ENCODE measurements at places on chromosomes 1 and 21. TPM values are rescaled to one million over a fixed set of nuclear protein-coding genes. Genes with fewer than 3 reads are reported as not detected.

GRCh38 chr1:153394391-153394790 is 3.5 kb upstream of the S100A8 start:
- no peak for DNase-seq

DNA sequence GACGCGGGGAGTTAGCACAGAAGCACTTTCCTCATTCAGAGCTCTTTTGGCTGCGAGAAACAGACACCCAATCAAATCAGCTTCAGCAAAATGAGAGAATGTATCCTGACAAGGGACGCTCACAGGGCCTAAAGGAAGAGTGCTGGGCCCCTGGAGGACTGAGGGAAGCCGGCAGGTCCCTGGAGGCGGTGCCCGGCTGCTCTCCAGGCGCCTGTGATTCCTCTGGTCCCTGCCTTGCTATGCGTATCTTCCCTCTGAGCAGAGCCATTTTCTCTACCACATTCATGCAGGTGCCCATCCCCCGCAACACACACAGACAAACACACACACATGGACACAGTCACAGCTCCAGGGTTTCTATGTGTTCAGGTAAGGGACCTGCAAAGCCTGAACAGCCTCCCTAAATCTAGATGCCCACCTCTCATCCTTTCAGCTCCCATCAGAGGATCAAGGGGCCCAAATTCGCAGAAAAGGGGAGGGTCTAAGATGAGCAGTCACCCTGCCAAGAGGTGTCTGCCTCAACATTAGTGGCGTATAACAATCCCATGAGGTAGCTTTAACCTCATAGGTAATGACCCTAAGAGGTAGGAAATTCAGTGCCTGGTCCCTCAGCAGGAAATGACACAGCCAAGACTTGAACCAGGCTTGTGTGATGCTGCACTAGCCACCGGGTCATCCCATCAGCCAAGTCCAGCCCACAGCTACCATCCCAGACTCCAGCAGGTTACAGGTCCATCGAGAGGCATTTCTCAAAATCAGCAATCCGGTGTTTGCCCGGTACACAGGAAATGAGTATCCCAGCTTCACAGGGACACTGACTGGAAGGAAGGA is 29.0 kb downstream of the PTAFR start:
- DNase-seq, result no peak

- DNase-seq, result no peak
Measured at GRCh38 chr21:16840538-16840937, 672.3 kb upstream of the CXADR start.

GRCh38 chr1:27931184-27931583 is 3.6 kb upstream of the SMPDL3B start:
- no peak for DNase-seq

DNA sequence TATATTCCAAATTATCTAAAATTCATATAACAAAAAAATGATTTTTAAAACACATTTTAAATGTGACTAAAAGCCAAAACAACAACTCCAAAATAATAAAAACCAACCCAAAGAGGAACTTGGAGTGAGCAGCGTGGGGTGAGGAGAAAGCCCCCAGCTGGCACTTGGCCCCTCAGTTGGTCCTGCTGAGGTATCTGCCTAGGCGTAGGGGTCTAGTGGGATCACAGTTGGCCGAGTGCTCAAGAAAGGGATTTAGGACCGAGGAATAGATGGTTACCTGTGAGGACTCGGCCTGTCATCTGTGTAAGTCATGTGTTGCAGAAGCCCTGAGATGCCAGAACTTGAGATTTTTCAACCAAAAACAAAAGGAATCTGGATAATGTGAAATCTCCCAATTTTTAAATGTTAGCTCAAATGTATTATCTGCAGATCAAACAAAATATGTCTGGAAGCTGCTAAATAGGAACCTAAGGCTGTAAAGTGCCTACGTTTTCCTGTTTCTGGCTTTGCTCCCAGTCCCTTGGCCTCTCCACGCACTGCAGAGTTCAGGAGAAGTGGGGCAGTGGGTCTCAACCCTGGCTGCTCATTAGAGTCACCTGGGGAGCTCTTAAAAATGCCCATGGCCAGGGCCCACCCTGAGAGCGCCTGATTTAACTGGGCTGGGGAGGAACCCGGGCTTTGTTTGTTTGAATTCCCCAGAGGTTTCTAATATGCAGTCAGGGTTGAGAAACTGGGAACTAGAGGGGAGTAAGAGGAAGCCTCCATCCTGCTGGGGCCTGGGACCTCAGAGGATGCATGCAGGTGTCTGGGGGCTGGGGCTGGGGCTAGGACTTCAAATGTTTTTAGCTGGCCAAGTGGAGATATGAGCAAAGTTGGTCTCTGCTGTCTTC is 38.5 kb upstream of the LDLRAP1 start:
- DNase-seq, result no peak

GRCh38 chr1:2481885-2482284 is 5.8 kb downstream of the PLCH2 start:
- no peak for DNase-seq

- no peak for DNase-seq
Measured at GRCh38 chr1:233905416-233906051, 1.1 kb downstream of the SLC35F3 start.

DNA sequence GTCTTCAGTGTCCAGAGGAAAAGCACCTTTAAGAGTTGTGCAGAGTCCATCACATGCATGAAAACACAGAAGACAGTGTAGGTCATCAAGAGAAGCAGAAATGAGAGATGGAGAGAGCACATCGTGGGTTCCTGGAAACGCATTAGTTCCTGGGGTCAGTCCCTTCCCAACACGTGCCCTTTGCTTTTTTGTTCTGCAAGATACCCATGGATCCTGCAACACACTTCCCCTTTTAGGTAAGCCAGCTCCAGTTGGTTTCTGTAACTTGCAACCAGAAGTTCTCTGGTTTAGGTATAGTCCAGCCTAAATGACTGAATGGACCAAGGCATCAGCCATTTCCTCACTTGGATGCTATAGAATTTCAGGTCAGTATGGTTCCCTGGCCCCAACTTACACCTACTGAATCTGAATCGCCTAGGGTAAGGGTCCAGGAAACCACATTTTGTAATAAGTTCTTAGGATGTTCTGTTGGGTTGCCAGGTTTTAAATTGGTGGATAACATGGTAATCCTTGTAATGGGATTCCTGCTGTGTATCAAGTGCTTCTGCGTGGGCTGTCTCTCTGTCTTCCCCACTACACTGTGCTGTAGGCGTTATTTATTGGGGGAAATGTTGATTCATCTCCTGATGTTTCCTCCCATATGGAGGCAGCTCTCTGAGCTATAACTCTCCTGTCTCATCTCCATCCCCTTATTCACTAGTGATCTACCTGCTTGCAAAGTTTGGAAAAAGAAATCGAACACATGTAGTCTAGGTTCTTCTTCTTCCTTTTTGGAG is 230.6 kb downstream of the TNR start:
- DNase-seq, result peak; percentile 21

GRCh38 chr1:109882288-109883245 is 28.1 kb upstream of the CSF1 start:
- DNase-seq, result no peak

The LCE1A gene
- not detected for total RNA-seq

- DNase-seq, result no peak
Measured at GRCh38 chr1:234715252-234716014, 105.5 kb upstream of the IRF2BP2 start.

- no peak for DNase-seq
Measured at GRCh38 chr1:63792152-63792551, 18.3 kb downstream of the ROR1 start.

The FMO5 gene
- total RNA-seq, result 1.1 TPM

The CD164L2 gene
- not detected for total RNA-seq

GRCh38 chr1:27704958-27705357 is 20.8 kb upstream of the FAM76A start:
- no peak for DNase-seq

The EXOSC10 gene
- 32.0 TPM for total RNA-seq

GRCh38 chr1:75548721-75549480 is 62.0 kb downstream of the SLC44A5 start:
- DNase-seq, result peak; percentile 71

DNA sequence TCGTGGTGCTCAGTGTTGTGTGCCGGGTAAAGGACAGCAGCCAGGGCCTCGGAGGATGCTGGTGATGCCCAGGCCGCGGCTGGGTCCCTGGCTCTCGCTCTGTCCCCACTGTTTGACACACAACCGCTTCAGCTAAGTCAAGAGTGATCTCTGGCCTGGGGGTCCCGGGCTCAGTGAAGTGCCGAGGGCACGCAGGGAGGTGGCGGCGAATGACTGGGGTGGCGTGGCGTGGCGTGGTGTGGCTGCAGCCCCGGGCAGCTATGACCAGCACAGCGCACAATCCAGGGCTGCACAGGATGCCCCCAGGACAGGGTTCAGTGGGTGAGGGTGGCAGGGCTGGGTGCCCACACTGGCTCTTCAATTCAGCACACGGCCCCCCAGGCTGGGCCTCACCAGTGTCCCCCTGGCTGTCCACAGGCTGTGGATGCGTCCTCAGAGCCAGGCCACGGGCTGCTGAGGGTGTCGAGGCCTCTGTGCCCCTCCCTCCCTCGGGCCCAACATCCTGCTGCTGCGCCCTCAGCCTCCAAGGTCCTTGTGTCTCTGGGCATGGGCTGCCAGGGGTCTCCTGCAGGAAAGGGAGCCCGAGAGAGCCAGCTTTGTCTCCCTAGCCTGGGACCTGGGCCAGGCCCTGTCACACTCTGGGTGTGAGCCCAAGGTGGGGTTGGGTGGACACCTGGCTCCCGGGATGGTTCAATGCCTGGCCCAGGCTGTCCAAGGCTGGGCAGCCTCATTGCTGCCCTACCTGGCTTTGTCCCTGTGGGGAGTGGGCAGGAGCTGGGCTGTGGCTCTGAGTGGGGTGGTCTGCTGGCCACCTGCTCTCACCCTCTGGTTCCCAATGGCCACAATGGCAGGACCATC is 12.0 kb upstream of the SKI start:
- DNase-seq, result no peak

DNA sequence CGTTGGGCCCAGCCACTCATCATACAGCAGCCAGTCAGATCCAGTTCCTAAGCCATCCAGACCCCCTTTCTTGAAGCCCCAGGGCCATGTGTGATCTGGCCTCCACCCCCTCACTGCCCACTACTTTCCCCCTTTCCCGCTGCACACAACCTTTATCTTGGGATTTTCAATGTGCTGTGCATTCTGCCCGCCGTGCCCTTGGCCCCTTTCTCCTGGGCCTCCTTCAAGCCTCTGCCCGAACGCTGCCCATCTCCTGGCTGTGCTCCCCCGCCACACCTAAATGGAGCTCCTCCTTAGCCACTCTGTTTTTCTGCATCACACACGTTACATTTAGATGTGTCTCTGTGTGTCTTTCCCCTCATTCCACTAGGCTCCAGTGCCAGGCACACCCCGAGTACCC is 66.7 kb upstream of the SELENON start:
- DNase-seq, result no peak

- no peak for DNase-seq
Measured at GRCh38 chr1:71956613-71957285, 325.6 kb downstream of the NEGR1 start.

DNA sequence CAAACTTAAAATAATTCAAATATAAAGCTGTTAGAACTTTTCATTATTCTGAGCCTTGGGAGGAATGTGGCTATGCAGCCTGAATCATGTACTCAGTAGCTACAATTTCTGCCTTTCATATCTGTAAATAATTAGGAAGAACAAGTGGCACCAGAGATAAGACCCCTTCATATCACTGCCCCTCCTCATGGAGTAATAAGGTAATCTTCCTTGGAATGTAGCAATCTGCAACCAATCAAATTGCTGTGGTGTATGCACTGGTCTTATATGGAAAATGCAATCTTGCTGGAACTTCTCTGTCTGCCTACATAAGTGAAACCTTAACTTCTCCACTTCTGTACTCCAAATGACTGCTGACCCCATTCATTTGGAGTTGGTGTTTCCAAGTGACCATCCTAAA is 104.4 kb upstream of the VANGL1 start:
- no peak for DNase-seq

DNA sequence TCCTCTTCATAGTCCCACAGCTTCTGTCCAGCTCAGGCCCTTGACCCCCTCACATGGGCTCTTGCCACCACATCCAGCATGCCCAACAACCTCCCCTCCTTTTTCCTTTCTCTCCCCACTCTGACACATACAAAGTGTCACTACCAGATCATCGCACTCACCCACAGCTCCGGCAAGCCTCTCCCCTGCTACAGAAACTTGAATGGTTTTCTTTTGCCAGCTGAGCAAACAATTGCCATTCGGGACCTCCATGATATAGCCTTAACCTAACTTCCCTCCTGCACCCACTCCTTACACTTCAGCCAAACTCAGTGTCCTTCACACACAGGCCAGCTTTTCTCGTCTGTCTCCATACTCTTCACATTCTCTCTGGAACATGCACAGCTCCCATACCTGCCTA is 43.3 kb downstream of the MAB21L3 start:
- no peak for DNase-seq

DNA sequence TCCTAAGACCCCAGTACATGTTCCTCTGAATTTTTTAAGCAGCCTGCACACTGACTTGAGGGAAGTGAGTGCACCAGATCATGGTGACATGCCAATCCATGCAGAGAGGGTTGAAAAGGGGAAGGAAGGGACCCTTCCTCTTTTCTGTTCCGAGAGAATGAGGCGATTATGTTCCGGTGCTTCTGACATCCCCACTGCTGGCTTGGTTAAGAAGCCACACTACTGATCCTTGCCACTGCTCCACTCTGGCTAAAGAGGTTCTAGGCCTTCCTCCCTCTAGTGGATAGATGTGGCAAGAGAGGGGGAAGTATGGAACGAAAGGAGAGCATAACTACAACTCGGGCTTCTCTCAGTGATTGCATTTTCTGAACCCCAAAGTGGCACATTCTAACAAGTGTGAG is 1.8 kb upstream of the CYB5R1 start:
- peak; percentile 73 for DNase-seq

The GPR153 gene
- total RNA-seq, result 1.7 TPM

DNA sequence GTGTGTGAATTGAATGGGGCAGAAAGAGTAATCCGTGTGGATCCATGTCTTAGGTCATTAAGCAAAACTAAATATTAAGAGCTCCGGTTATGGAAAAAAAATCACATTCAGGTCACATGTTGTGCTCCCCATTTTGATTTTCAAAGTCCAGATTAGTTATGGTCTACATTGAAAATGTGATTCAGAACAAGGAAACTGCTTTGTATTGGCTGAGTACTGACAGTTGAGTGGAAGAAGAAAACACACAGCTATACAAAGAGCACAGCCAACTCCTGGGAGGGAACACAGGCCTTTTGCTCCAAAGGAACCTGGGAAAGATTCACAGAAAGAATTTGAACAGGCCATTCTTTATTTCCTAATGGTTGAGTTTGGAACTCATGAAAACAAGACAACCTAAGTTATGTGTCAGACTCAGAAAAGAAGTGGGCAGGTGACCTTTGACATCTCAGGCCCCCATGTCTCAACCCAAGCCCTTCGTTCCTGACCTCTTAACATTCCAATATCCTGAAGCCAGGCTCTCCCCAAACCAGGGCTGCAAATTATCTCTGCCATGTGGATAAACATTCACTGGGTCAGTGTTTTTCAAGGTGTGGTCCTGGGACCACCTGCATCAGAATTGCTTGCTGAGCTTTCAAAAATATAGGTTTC is 159.3 kb upstream of the LMO4 start:
- DNase-seq, result no peak

- peak; percentile 43 for DNase-seq
Measured at GRCh38 chr21:42737951-42738590, 84.7 kb downstream of the PDE9A start.

The CDC20 gene
- 27.5 TPM for total RNA-seq

- DNase-seq, result peak; percentile 95
Measured at GRCh38 chr1:183838221-183838620, 33.3 kb downstream of the RGL1 start.
